Neuronal stem cell (in vitro differentiated cells): ENCODE measurements at places on chromosomes 2 and 18.

DNA sequence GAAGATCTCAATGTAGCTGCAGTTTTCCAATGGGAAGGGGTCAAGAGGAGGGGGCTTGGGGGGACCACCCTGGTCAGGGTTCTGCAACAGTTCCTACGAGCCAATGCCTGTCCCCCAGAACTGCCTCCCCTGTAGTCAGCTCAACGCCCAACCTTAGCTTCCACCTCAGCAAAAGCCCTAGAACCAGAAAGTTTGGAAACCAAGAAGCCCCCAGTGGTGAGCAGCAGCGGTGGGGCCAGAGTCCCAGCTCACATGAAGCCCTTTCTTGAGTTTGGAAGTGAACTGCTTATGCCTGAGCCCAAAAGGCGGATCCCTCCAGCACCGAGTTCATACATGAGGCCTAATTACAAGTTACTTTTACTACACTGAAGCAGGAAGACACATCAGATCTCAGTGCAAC, 162.4 kb downstream of the HDAC4 start:
- no peak for DNase-seq

GRCh38 chr2:113930448-113930847, 40.6 kb downstream of the ACTR3 start:
- no peak for DNase-seq

- no peak for DNase-seq
Measured at GRCh38 chr2:185583058-185583816, 155.4 kb upstream of the FSIP2 start.

- no peak for DNase-seq
Measured at GRCh38 chr2:10784719-10785118, 27.9 kb downstream of the PDIA6 start.

GRCh38 chr2:159710601-159711180, 1.6 kb upstream of the MARCHF7 start:
- DNase-seq, result no peak

GRCh38 chr2:174919947-174920595, 85.1 kb downstream of the CHN1 start:
- no peak for DNase-seq

GRCh38 chr2:152696476-152696875, 20.8 kb downstream of the PRPF40A start:
- DNase-seq, result no peak

DNA sequence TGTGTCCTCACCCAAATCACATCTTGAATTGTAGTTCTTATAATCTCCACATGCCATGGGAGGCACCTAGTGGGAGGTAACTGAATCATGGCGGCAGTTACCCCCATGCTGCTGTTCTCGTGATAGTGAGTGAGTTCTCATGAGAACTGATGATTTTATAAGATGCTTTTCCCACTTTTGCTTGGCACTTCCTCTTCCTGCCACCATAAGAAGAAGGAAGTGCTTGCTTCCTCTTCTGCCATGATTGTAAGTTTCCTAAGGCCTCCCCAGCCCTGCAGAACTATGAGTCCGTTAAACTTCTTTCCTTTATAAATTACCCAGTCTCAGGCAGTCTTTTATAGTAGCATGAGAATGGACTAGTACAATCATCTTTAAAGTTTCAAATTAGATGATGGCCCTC, 902.4 kb upstream of the PIK3C3 start:
- DNase-seq, result no peak
